ENCODE measurements at places on chromosomes 13 and 19.

DNA sequence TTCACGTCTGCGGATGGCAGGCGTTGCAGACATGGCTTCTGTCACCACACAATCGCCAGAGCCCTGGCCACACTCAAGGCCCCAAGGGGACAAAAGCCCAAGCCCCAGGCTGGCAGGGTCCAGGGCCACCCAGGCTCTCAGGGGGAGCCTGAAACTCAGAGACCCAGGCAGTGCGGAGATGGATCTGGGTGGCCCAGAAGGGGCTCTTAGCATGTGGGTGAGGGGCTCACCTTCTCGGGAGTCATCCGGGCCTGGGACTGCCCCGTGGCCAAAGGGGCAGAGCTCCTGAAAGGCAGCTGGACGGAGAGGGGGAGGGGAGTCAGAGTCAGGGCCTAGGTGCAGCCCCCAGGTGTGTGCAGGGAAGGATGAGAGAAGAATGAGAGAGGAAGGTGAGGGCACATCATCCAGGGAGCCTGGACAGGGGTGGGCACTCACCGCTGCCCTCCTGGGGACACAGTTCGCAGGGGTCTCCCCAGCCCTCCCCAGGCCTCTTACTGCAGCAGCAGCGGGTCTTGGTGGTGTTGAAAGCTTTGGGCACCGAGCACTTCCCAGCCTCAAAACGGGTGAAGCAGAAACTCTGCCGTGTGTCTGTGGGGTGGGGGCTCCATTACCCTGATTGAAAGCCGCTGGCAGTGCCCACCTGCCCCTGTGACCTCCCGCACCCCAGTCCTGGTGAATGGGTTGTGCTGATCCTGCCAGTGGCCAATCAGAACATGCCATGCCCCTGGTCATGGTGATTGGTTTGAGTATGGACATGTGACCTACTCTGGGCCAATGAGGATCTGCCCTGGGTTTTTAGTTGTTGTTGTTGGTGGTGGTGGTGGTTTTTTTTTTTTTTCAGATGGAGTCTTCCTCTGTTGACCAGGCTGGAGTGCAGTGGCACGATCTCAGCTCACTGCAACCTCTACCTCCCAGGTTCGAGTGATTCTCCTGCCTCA is 37.4 kb downstream of the CCL25 start:
- no peak for DNase-seq

GRCh38 chr13:32624441-32624840 is 38.2 kb downstream of the PDS5B start:
- DNase-seq: no peak

GRCh38 chr13:98345107-98345935 is 168.3 kb upstream of the RNF113B start:
- no peak for DNase-seq

GRCh38 chr19:32532233-32532632 is 48.8 kb upstream of the PDCD5 start:
- DNase-seq: no peak

- peak; percentile 89 for DNase-seq
These were observed 1.2 kb downstream of the RABAC1 start for GRCh38 chr19:41957838-41958366.

- DNase-seq: peak; percentile 63
These were observed 87.0 kb upstream of the TSHZ3 start for GRCh38 chr19:31436121-31436776.

DNA sequence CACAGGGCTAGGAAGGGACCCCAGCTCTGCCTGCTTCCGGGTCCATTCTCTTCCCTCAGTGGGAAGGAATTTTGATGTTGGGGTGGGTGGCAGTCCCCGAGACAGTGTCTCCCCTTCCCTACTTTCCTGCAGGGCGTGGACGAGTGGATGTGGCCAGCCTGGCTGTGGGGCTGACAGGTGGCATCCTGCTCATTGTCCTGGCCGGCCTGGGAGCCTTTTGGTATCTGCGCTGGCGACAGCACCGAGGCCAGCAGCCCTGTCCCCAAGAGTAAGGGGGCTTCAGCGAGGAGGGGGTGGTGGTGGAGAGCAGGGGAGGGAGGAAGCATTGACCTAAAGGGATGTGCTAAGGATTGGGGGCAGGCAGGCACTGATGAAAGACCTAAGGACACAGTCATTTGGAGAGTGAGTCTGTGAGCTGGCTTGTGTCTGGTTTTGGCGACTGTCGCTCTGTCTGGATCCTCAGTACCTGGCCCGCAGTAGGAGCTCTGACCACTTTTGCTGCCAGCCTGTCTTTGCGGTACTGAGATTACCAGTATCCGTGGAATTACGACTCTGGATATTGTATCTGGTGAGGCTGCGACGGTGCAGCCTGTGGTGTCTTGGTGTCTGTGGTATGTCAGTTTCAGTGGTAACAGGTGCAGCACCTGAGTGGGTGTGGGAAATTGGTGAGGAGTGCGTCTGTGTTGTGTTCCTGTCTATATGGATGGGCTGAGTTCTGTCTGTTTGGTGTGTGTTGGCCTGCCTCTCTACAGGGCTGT is 2.4 kb upstream of the PRR12 start:
- DNase-seq: no peak

DNA sequence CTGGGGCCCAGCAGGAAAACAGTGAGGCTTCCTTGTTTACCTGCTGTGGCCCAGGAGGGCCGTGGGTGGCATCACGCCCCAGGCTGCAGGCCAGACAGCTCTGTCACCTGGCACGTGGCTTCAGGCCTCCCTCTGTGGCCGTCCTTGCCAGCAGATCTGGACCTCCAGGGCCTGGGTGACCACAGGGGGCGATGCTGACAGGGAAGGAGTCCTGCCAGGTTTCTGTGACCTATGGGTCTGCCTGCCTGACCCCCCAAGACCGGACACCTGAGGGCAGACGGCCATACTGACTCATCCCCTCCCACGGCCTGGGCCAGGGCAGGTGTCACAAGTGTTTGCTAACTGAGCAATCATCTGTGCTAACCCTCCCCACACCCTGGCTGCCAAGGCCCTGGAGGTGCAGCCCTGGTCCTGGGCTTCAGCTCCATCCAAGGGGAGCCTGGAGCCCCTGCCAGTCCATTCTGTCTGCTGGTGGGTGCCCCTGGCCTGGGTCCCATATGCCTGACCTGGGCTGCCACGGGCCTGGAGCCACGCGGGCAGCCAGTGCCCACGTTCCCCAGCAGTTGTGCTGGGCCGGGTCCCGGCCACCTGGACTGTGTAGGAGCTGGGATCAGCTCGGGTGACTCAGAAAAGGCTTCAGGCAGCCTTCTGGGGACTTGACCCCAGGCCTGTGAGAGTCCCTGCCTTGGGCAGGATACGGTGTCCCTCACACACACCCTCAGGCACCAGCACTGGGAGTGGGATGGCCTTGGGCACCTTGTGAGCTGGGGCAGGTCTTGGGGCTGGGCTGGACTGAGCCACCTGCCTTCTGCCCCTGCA is 3.7 kb downstream of the CDC34 start:
- DNase-seq: no peak

- DNase-seq: peak; percentile 69
These were observed 76.2 kb upstream of the IRS2 start for GRCh38 chr13:109862627-109863026.

DNA sequence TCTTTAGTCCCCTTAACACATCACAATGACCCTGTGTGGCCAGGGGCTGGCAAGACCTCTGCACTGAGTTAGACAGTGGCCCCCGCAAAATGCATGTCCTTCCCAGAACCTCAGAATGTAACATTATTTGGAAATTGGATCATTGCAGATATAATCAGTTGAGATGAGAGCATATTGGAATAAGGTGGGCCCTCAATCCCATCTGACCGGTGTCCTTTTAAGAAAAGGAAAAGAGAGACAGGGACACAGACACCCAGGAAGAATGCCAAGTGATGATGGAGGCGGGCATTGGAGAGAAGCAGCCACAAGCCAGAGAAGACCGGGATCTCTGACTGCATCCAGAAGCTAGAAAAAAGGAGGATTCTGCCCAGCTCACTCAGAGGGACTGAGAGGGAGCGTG is 1.8 kb downstream of the FAM187B start:
- no peak for DNase-seq

GRCh38 chr13:48403151-48403631 is 9.7 kb downstream of the LPAR6 start:
- peak; percentile 36 for DNase-seq

GRCh38 chr19:46025835-46026234 is 3.0 kb upstream of the PGLYRP1 start:
- DNase-seq: no peak

- peak; percentile 37 for DNase-seq
These were observed 116.6 kb downstream of the PCDH17 start for GRCh38 chr13:57748096-57748495.
